Calu3 (cell line): ENCODE measurements at places on chromosomes 11 and 22.

DNA sequence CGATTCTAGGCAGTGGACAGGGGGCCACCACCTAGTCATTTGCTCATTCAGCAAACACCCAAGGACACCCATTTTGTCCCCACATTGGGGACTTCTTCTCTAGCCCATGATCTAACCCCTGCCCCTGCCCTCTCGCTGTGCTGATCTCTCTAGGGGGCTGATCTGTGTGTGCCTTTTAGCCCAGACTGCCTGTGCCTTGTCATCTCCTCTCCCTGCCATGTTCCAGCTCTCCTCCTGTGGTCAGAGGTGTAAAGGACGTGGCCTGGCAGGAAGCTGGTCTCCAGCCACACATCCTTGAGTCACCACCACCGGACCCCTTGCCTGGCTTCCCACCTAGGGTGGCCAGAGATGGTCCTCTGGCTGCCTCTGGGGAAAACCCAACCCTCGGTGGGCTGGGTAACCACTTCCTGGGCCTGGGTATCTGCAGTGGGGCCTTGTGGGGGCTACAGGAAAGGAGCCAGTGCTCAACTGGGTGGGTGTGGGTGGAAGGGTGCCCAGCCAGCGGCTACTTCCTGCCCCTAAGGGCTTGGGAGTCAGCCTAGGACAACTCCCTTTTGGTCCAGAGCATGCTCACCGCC is 1.3 kb downstream of the CTSW start:
- no peak overlapping the region for H3K27ac ChIP-seq
- no peak for DNase-seq
- H3K4me3 ChIP-seq, result no peak overlapping the region

DNA sequence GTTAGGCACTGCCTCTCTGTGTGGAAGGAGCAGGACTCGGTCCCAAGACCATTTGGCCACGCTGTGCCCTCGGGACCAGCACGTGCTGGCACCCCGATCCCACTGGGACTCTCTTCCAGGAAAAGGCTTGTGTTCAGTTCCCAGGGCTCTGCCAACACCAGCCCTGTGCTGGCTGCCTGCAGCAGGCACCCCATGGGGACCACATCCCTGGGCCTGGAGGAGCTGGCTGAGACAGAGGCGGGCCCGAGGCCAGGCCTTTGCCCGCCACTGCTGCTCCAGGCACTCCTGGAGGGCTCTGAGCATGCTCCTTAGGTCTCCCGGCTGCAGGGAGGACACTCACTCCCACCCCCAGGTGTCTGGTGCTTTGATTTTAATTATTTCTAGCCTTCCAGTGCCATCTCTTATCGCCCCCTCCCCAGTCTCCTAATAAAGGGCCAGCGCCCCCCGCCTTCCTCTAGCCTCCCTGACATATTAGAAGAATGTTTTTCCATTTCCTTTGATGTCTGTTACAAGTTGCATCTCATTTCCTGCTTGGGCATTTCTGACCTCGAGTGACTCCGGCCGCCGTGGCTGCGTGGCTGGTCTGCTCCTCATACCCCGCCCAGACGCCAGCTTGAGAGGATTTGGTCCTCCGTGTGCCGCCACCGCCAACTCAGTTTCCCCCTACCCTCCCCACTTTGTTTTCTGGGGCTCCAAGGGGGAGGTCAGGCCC is 14.4 kb downstream of the CDKN1C start:
- H3K4me3 ChIP-seq, result no peak overlapping the region
- no peaks in the 10 kb centered on the region for H3K36me3 ChIP-seq
- H3K4me1 ChIP-seq, result no peaks in the 10 kb centered on the region
- no peak for DNase-seq
- H3K27ac ChIP-seq, result no peak overlapping the region

DNA sequence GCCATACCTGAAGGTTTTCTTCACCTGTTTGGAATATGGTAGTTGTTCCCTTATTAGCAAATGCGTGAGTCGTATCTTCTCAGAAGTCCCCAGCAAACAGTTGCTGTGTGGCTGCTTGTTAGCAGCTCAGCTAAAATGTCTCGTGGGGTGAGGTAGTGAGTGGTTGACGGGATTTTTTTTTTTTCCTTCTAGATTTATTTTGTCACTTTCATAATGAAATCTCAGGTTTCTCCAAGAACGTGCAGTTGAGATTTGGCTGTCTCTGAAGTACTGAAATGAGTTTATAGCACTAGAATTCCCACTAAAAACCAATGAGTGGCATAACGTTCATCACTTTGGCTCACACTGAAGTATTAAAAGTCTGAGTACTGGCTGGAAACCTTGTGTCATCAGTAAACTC is 16.8 kb downstream of the RCN1 start:
- H3K27me3 ChIP-seq, result no peaks in the 10 kb centered on the region
- no peak overlapping the region for H3K4me3 ChIP-seq
- H3K4me1 ChIP-seq, result peaks cover 12% of the 10 kb centered on the region
- DNase-seq, result no peak
- H3K36me3 ChIP-seq, result peaks cover 5% of the 10 kb centered on the region
- no peak overlapping the region for H3K27ac ChIP-seq

DNA sequence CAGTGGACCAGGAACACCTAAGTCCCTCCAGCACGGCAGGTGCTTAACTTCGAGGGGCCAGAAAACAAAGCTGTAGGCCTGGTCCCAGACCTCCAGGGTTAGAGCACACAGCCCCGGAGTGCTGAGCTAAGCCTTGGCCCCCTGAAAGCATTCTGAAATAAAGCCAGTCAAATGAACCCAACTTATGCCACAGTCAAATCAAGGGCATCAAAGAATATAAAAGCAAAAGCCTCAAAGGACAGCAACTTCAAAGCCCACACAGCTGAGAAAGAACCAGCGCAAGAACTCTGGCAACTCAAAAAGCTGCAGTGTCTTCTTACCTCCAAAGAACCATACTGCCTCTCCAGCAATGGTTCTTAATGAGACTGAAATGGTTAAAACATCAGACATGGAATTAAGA is 39.1 kb downstream of the TMEM123 start:
- no peak overlapping the region for H3K4me3 ChIP-seq
- no peak overlapping the region for H3K27ac ChIP-seq

DNA sequence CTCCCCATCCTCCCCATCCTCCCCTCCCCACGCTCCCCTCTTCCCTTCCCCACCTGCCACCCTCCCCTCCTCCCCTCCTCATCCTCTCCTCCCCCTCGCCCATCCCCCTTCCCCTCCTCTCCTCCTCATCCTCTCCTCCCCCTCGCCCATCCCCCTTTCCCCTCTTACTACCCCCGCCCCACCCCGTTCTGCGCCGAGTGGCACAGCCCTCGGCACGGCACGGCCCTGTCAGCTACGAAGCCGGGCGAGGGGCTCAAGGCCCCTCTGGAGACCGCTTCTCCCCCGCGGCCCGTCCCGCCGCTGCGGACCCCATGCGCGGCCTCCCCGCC is 449.9 kb downstream of the OPCML start:
- no peaks in the 10 kb centered on the region for H3K4me1 ChIP-seq
- no peak for DNase-seq
- no peak overlapping the region for H3K27ac ChIP-seq
- H3K36me3 ChIP-seq, result no peaks in the 10 kb centered on the region
- H3K27me3 ChIP-seq, result peaks cover 11% of the 10 kb centered on the region

- peak overlapping the region; percentile 47 for H3K27ac ChIP-seq
- H3K27me3 ChIP-seq, result no peaks in the 10 kb centered on the region
- H3K4me3 ChIP-seq, result no peak overlapping the region
- peaks cover 10% of the 10 kb centered on the region for H3K36me3 ChIP-seq
- H3K4me1 ChIP-seq, result peaks cover 46% of the 10 kb centered on the region
These were observed 40.7 kb upstream of the DKK3 start for GRCh38 chr11:12048936-12049790.

GRCh38 chr22:36317658-36318271 is 64.8 kb downstream of the APOL1 start:
- no peaks in the 10 kb centered on the region for H3K27me3 ChIP-seq
- H3K27ac ChIP-seq, result no peak overlapping the region
- no peak for DNase-seq
- H3K36me3 ChIP-seq, result peaks cover 92% of the 10 kb centered on the region

GRCh38 chr11:110757066-110757465 is 44.8 kb upstream of the ARHGAP20 start:
- H3K27me3 ChIP-seq, result no peaks in the 10 kb centered on the region
- no peak for DNase-seq
- no peak overlapping the region for H3K27ac ChIP-seq
- H3K4me3 ChIP-seq, result no peak overlapping the region
- no peaks in the 10 kb centered on the region for H3K4me1 ChIP-seq

- no peak for DNase-seq
- H3K27ac ChIP-seq, result no peak overlapping the region
- no peaks in the 10 kb centered on the region for H3K4me1 ChIP-seq
- H3K27me3 ChIP-seq, result no peaks in the 10 kb centered on the region
- no peaks in the 10 kb centered on the region for H3K36me3 ChIP-seq
- no peak overlapping the region for H3K4me3 ChIP-seq
These were observed 629.5 kb upstream of the ANO3 start for GRCh38 chr11:25702417-25702816.

- DNase-seq, result no peak
- peaks cover 35% of the 10 kb centered on the region for H3K4me1 ChIP-seq
- H3K27ac ChIP-seq, result no peak overlapping the region
- no peak overlapping the region for H3K4me3 ChIP-seq
These were observed 56.6 kb downstream of the WNT11 start for GRCh38 chr11:76149713-76150112.

DNA sequence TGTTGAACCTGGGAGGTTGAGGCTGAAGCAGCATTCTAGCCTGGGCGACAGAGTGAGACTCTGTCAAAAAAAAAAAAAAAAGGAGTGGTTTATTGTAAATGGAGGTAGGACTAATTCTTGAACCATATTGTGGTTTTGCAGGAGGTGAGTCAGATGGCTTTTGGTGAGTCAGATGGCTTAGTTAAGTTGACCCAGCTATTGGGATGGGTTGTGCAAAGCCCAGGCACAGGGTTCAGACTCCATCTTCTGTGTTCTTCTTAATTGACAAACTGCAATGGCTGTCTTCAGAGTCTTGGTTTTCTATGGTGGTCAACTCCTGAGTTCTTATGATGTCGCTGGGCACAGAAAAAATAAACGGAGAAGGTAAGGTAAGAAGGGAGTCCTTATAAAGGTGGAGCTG is 182.7 kb downstream of the ADAMTS15 start:
- no peak overlapping the region for H3K27ac ChIP-seq
- H3K27me3 ChIP-seq, result no peaks in the 10 kb centered on the region
- peaks cover 13% of the 10 kb centered on the region for H3K4me1 ChIP-seq
- peaks cover 4% of the 10 kb centered on the region for H3K36me3 ChIP-seq

DNA sequence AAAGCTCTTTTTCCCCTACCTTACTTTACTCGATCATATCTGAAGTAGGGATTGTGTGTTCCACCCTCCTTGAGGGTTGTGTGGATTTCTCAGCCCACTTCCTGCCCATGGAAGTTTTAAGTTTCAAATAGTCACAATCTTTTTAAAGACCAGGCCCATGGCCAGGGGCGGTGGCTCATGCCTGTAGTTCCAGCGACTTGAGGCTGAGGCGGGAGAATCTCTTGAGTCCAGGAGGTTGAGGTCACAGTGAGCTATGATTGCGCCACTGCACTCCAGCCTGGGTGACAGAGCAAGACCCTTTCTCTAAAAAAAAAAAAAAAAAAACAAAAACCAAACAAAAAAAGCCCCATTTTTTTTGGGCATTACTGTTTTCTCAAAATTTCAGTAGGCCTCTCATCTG is 36.3 kb upstream of the LRRC10B start:
- peaks cover 5% of the 10 kb centered on the region for H3K36me3 ChIP-seq
- H3K4me1 ChIP-seq, result no peaks in the 10 kb centered on the region
- no peak for DNase-seq
- no peaks in the 10 kb centered on the region for H3K27me3 ChIP-seq
- H3K27ac ChIP-seq, result no peak overlapping the region
- H3K4me3 ChIP-seq, result no peak overlapping the region

GRCh38 chr11:24298146-24298545 is 198.7 kb upstream of the LUZP2 start:
- H3K4me3 ChIP-seq, result no peak overlapping the region
- H3K36me3 ChIP-seq, result no peaks in the 10 kb centered on the region
- H3K27me3 ChIP-seq, result no peaks in the 10 kb centered on the region
- no peak overlapping the region for H3K27ac ChIP-seq
- H3K4me1 ChIP-seq, result peaks cover 6% of the 10 kb centered on the region

DNA sequence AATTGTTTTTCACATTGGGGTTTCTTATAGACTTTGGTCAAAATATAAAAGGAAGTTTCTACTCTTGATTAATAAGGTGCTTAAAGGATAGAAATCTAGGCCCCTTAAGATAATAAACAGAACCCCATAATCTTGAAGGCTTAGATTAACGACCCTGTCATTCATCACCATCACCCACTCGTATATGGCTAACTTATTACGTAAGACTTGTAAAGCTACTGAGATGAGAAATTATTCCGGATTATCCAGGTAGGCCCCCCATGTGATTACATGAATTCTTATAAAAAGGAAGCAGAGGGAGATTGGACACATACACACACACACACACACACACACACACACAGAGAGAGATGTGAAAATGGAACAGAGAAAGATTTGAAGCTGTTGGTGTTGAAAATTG is 1489.2 kb upstream of the TENM4 start:
- DNase-seq, result no peak
- H3K36me3 ChIP-seq, result no peaks in the 10 kb centered on the region
- H3K27me3 ChIP-seq, result no peaks in the 10 kb centered on the region
- no peak overlapping the region for H3K27ac ChIP-seq
- no peak overlapping the region for H3K4me3 ChIP-seq
- no peaks in the 10 kb centered on the region for H3K4me1 ChIP-seq

- peak overlapping the region; percentile 49 for H3K27ac ChIP-seq
- H3K27me3 ChIP-seq, result no peaks in the 10 kb centered on the region
These were observed 6.6 kb downstream of the CERK start for GRCh38 chr22:46731246-46732040.

GRCh38 chr11:70367071-70367470 is 31.3 kb upstream of the CTTN start:
- H3K27ac ChIP-seq, result no peak overlapping the region
- no peak overlapping the region for H3K4me3 ChIP-seq
- no peaks in the 10 kb centered on the region for H3K27me3 ChIP-seq
- peaks cover 14% of the 10 kb centered on the region for H3K36me3 ChIP-seq
- DNase-seq, result no peak

GRCh38 chr11:28123151-28123581 is 15.0 kb downstream of the METTL15 start:
- H3K4me1 ChIP-seq, result no peaks in the 10 kb centered on the region
- H3K4me3 ChIP-seq, result no peak overlapping the region
- DNase-seq, result no peak
- H3K36me3 ChIP-seq, result no peaks in the 10 kb centered on the region

DNA sequence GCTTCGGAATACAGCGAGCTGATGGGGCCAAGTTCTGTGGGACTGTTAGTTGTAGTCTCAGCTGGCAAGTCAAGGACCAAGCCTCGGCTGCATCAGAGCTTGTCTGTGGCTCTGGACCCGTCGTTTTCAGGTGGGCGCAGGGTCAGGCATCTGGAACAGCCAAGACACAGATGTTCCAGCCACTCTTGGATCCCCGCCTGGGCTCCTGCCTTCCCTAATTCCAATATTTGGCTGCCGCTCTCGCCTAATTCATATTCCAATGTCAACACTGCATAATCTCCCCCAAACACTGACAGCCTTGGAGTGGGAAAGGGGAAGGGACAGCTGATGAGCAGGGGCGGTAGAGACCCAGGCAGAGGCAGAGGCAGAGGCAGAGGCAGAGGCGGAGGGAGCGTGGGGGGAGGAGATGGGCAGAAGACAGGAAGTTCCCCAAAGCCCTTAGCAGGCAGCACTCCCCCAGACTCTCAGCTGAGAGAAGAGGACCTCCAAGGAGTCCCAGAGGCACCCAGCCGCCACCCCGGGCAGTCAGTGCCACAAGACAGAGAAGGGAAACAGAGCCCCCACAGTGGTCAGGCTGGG is 49.6 kb upstream of the SLC35C1 start:
- H3K4me3 ChIP-seq, result no peak overlapping the region
- H3K27me3 ChIP-seq, result peaks cover 80% of the 10 kb centered on the region
- H3K36me3 ChIP-seq, result no peaks in the 10 kb centered on the region
- H3K27ac ChIP-seq, result no peak overlapping the region
